ENCODE measurements at places on chromosomes 4 and X. TPM values are rescaled to one million over a fixed set of nuclear protein-coding genes. Genes with fewer than 3 reads are reported as not detected.

DNA sequence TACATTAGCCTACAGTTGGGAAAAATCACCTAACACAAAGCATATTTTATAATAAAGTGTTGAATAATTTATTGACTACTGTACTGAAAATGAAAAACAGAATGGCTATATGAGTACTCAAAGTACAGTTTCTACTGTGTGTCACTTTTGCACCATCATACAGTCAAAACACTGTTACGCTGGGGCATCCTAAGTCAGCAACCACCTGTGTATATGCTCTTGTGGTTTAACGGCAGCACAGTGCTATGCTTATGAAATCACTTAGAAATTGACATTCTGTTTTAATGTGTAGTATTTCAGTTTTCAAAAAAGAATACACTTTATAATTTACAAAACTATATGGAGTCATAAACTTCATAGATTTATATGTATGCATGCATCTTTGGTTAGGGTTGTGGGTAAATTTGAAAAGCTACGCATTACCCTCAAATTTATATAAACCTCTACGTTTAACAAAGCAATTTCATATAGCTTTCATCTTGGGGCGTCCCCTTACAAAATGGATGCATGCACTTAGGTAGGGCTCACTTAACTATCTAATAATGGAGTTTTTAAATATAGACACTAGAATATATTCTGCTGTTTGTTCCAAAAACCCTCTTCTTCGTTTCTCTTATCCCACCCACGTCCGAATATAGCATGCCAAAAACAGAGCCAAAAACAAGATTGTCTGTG, 690 bp upstream of the NEIL3 start:
- DNase-seq, result no peak

The BST1 gene
- 54.9 TPM for total RNA-seq

- peak; percentile 50 for DNase-seq
Observed at GRCh38 chr4:102420563-102421398, 75.5 kb upstream of the SLC39A8 start.

GRCh38 chr4:123649645-123650391, 253.2 kb downstream of the SPRY1 start:
- peak; percentile 97 for DNase-seq

The CFAP47 gene
- not detected for total RNA-seq

GRCh38 chrX:11137543-11138139, 26.5 kb downstream of the HCCS start:
- peak; percentile 78 for DNase-seq

DNA sequence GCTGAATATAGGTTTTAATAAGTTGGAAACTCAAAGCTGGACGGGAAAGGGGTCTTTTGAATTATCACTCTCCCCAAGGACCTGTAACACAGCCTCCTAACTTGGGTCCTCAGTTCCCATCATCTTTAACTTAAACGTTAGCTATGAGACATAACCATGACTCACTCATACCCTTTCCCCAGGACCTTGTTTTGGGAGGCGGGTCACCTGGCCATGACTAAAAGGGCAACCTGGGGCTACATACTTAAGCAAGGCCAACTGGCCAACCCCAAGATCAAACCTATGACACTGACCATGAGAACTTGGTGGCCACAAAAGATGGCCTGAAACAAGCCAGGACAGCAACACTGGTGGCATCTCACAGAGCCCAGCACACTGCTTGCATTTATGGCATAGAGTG, 89.0 kb downstream of the SH3KBP1 start:
- no peak for DNase-seq

The ARMCX1 gene
- 52.0 TPM for total RNA-seq

The MAGED4 gene
- 14.7 TPM for total RNA-seq

The SH2D1A gene
- total RNA-seq, result not detected

The SSX4B gene
- total RNA-seq, result not detected

DNA sequence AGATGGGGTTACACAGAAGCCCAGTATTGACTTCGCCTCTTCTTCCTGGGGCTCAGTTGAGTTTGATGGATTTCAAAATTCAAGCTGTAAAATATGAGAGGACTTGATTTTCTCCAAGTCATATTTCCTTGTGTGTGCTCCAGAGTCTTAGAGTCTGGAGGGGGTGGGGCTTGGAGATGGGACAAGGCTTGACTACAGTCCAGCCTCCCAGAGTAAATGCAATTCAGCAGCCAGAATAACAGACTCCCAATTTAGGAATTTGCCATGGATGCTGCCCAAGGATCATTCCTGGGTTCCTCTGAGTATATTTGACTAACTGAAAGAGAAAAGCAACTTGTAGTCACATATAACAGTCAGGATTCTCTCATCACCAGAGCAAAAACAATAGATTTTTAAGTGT, 53.7 kb upstream of the RBPJ start:
- peak; percentile 92 for DNase-seq

DNA sequence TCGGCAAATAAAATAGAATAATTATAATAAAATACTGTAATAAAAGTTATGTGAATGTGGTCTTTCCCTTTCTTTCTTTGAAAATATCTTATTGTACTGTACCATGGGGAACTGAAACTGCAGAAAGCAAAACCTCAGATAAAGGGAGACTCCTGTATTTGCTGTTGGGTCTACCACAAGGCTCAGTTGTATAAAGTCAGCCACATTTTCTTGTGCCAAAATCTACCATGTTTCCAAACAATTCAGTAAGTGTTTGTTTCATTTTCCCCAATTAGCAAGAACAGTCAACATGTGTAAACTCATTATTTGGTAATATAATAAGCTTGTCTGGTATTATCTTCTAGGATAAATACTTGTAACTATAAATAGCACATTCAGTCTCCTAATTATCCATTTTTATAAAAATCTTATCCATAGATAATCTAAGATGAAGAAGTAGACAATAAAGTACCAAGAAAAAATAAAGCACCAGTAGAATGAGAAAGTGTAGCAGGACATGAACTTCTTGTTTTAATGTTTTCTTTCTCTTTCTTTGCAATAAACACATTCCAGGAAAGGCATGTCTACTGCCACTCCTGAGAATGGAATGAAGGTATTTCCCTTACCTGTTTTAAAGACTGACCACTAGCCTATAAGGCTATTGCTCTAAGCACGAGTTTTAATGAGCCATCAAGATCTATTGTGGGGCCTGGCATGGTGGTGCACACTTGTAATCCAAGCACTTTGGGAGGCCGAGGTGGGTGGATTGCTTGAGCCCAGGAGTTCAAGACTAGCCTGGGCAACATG, 15.0 kb upstream of the OTUD4 start:
- DNase-seq, result no peak

DNA sequence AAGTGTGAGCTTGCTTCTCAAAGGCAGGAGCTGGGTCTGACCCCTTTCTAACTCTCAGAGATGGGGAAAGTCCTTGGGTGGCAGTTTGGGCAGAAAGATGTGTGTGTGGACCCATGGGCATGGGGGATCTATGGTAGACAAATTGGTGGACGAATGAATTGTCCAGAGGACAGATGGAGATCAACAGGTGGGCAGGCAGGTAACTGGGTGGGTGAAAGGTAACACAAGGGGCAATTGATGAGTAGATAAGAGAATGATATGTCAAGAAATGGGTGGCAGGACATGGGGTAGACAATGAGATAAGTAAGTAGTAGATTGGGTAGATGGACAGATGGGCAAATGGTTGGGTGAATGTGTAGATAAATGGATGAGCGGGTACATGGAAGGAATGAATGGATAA, 2.9 kb upstream of the KCND1 start:
- no peak for DNase-seq

The MAGEA8 gene
- total RNA-seq, result not detected

DNA sequence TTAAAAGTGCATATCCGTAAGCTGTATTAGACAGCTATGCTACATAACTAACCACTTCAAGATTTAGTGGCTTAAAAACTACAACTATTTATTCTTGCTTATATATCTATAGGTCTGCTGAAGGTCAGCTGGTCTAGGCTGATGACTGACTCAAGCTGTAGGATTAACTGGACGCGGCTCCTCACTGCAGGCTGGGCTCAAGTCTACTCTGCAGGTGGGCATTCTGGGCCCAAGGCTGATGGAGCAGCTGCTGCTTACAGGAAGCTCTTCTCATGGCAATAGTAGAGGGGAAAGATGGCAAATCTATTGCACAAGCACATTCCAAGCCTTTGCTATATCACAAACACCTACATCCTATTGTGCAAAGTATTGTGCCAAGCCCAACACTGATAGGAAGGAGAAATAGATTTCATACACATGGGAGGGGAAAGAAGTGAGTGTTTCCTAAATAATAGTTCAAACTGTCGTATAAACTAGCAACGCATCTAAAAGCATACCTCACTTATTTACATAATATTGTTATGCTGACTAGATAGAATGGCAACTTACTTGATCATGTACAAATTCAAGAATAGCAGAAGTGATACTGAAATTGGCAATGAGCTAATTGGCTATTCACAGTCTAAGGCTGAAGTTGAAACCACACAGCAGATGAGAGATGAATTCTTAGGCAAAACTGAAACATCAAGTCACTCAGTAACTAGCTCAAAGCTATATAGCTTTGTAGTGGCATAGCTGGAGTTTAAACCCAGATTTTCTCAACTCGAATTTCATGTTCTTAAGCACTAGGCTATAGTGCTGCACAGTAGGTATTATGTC, 263.8 kb downstream of the NKX6-1 start:
- no peak for DNase-seq

The ZGRF1 gene
- 26.1 TPM for total RNA-seq

- DNase-seq, result no peak
Observed at GRCh38 chrX:120793098-120793497, 82.6 kb downstream of the CT47B1 start.

- DNase-seq, result no peak
Observed at GRCh38 chr4:87058356-87059073, 123.7 kb downstream of the AFF1 start.

The MAGEA12 gene
- total RNA-seq, result not detected

DNA sequence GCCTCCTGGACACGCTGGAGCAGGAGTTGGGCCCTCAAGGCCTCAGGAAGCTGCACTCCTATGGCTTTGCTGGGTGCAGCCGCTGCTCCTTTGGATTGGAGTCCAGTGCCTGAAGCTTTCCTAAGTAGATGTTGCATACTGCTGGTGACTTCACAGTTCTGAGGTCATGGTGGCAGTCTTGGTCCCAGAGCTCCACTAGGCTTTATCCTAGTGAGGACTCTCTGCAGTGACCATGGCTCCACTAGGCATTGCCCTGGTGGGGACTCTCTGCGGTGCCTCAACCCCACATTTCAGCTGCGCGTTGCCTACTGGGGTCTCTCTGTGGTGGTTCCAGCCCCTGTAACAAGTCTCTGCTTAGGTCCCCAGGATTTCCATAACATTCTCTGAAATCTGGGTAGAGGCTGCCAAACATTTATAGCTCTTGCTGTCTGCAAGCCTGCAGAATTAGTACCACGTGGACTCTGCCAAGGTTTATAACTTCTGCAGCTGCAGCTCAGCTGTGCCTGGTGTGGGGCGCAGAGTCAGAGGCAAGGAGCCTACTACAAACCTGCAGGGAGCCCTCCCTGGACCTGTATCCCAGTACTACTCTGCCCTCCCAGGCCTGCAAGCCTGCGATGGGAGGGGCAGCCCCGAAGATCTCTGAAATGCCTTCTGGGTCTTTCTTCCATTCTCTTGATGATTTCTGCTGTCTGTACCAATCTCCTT, 46.0 kb upstream of the NFKB1 start:
- DNase-seq, result no peak

The GRPR gene
- total RNA-seq, result not detected

The ATP2B3 gene
- not detected for total RNA-seq

- DNase-seq, result no peak
Observed at GRCh38 chr4:40314951-40315350, 20.2 kb upstream of the CHRNA9 start.

- no peak for DNase-seq
Observed at GRCh38 chr4:188295899-188296298, 156.7 kb downstream of the TRIML1 start.

The GAGE10 gene
- not detected for total RNA-seq

DNA sequence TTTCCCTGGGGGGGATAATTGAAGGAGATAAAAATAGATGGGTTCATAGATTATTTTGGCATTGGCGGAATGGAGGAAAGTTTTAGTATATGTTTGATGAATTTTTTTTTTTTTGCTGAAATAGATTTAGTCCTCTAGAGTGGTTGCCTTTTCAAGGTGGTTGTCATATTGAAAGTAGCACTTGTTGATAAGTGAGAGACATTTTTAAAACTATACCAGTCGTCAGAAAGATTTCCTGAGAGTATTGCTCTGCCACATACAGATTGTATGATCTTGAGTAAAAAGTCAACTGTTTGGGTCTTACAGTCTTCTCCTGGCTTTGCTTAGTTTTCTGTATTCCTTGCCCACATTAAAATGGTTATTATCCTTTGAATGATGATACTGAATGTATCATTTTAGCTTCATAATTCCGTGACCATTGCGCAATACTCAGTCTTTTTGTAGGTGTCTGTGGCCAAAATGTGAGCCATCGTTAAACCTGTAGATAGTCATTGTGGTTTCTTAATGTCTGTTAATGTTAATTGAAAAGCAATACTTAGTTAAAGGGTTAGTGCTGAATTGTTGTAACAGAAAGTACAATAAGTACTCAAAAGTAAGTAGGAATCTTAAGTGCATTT, 7.1 kb downstream of the SMARCAD1 start:
- no peak for DNase-seq

The RAB33A gene
- 3.0 TPM for total RNA-seq

The RAP2C gene
- 24.4 TPM for total RNA-seq

GRCh38 chrX:19837648-19838047, 49.8 kb downstream of the SH3KBP1 start:
- no peak for DNase-seq

The ANK2 gene
- total RNA-seq, result 200 TPM

- no peak for DNase-seq
Observed at GRCh38 chr4:183426507-183426906, 17.9 kb upstream of the CDKN2AIP start.

DNA sequence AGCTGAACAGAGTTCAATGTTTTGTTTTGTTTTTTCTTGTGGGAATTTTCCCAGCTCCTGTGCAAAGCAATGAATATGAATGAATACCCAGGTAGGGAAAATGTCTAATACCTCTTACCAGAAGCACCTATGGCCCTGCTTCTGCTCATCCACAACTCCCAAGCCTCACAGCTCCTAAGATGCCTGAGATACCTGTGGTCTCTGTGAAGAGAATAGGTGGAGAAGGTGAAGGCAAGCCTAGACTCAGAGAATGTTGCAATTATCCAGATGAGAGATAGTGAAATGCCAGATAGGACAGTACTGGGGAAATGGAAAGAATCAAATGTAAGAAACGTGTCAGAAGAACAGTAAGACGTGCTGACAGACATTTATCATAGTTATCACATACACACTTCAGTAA, 70.2 kb upstream of the NOCT start:
- no peak for DNase-seq

DNA sequence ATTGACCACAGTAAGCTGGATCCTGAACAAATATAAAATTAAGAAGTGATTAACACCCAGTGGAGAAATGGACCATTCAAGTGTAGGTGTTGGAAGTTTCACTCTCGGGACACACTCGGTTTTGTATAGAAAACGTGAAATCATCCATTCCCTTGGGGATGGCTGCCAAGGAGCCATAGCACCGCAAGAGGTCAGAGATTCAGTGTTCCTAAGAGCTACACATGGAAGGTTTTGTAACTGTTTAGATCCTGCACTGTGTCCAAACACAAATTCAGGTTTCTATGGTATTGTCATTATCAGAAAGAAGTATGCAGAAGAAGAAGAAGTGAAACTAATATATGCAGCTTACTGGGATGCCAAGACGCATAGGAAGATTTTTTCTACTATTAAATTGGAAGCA, 281.0 kb downstream of the LDB2 start:
- DNase-seq, result peak; percentile 67

The STOX2 gene
- total RNA-seq, result 1.1 TPM
